ENCODE measurements at places on chromosomes 16 and 17. TPM values are rescaled to one million over a fixed set of nuclear protein-coding genes. Genes with fewer than 3 reads are reported as not detected.

DNA sequence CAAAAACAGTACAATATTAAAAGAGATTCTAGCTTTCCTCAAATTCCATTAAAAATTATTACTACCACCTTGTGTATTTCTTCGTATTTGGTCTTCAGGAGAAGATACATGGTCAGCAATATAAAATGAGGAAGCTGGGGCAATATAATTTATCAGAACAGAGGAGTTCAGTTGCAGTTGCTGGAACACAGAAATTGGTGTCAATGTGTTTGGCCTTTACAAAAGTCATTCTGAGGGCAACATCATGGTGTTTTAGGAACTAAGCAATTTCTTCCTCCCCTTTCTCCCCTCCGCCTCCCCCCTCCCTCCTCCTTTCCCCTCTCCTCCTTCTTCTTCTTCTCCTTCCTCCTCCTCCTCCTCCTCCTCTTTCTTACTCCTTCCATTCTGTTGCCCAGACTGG, 102.1 kb downstream of the YPEL2 start:
- DNase-seq: no peak

Gene IGF2BP1
- 0.52 TPM for total RNA-seq

GRCh38 chr16:49936791-49937190, 80.9 kb upstream of the ZNF423 start:
- no peak for DNase-seq

DNA sequence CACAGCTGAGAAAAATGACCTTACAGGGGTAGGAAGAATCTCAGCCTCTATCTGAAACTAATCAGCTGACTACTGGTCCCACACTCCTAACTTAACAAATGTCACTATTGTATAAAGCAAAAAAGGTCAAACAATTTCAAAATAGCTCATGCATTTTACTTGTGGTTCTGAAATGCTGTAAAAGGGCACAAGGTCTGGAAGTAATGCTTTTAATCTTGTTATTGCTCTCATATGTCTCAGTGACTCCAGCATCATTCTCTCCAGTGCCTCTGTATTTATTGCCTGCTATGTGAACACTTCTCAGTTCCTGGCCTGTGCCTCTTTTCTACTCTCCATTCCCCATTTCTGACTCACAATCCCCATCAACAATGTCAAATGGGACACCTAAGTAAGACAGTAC, 937.7 kb downstream of the CDH11 start:
- no peak for DNase-seq

Gene MT2A
- total RNA-seq: 115 TPM

DNA sequence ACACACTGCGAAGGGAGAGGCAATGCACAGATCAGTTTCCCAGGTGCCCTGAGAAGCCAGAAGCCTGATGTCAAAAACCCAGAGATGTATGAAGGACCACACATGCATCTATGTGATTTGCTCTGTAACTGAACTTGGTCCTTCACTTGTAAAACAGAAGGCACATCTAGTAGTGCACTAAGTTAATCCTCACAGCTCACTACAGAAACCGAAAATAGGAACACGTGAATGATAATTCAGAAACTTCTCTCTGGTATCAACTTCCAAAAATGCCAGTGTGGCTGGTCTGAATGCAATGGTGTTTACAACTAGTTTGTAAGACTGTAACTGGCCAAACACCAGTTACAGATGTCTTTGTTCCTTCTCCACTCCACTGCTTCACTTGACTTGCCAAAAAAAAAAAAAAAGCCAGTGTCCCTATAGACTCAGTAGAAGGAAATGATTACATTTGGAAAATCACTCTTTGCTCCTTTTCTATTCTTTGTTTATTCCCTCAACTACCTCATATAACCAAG, 11.3 kb downstream of the ANKRD40 start:
- no peak for DNase-seq

Measured in MG63 (cell line).